RPMI8226 (cell line): ENCODE measurements at places on chromosomes 4 and X.
A peak's percentile ranks its signal among the peaks of the same experiment; 100 is the strongest.

- DNase-seq, result no peak
These were observed 1.0 kb upstream of the HTR2C start for GRCh38 chrX:114582698-114583395.

DNA sequence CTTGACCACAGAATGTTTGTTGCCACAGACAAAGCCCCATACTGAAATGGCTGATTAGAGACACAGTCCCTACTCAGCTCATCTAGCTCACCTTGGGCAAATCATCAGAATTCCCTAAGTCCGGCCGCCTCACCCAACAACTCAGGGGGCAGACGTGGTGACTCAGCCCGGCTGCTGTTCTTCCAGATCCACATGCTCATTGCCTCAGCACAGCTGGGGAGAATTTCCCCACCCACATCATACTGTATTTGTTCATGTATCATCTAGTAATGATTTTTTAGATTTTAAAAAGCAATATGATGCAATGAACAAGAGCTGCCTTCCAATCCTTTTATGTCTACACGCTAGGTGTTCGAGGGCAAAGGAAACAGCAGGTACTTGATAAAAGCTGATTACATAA is 333.8 kb upstream of the TENM3 start:
- DNase-seq, result no peak

- peak; percentile 25 for DNase-seq
These were observed 1065.7 kb upstream of the FTHL17 start for GRCh38 chrX:32137525-32137924.

GRCh38 chr4:110733901-110734300 is 111.0 kb upstream of the PITX2 start:
- DNase-seq, result no peak

DNA sequence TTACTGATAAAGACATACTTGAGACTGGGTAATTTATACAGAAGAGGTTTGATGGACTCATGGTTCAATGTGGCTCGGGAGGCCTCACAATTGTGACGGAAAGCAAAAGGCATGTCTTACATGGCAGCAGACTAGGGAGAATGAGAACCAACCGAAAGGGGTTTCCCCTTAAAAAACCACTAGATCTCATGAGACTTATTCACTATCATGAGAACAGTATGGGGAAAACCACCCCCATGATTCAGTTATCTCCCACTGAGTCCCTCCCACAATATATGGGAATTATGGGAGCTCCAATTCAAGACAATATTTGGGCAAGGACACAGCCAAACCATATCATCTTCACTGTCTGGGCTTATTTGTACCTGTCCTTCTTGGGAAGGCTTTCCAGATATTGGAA is 22.8 kb upstream of the MUC7 start:
- no peak for DNase-seq

- no peak for DNase-seq
These were observed 146.3 kb upstream of the RPS6KA3 start for GRCh38 chrX:20412871-20413486.

- DNase-seq, result no peak
These were observed 9.7 kb upstream of the CDKN2AIP start for GRCh38 chr4:183434666-183435190.

GRCh38 chr4:161926033-161926828 is 237.6 kb downstream of the FSTL5 start:
- DNase-seq, result no peak

DNA sequence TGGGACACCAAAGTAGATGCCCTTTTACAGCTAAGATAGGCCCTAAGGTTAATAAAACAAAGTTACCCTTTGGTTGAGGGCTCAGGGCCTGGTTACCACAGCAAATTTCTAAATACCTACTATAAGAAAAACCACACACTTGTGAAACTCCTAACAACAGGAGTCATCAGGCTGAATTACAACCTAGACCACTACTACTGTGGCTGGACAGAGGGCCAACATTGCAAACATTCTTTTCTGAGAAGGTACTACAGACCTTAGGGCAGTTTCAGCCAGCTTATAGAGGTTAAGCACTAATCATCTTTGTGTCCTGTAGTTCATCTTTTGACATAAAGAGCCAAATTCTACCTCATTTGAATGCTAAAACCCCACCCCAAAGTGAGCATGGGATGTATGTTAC is 504.0 kb downstream of the RAPGEF2 start:
- no peak for DNase-seq
